ENCODE measurements at places on chromosomes 2 and 18.

DNA sequence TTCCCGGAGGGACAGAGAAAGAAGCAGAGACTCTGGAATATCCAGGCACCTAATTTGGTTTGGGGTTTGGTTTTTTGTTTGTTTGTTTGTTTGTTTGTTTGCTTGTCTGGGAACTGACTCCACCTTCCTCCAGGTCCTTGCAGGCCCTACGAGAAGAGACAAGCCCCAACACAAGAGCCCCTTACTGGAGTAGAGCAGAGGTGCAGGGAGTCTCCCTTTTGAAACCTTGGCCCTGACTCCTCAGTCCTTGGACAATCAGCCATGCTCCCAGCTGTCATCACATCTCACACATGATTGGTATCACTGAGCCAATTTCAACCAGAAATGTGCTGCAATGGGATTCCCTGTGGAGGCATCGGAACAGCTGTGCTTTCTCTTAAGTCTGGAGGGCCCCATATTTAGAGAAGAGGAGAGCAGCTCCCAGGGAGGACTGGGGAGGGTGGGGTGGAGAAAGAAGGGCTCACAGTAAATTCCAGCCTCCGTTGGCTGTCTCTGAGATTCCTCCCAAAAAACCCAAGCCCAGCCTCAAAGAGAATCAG lies 279.9 kb upstream of the NCKAP5 start:
- no peak for DNase-seq

GRCh38 chr2:239116456-239117246 lies 268.8 kb downstream of the TWIST2 start:
- DNase-seq: no peak

- no peak for DNase-seq
Observed at GRCh38 chr18:48913201-48913600, 37.6 kb downstream of the SMAD7 start.

- DNase-seq: no peak
Observed at GRCh38 chr2:135657806-135658582, 83.7 kb upstream of the UBXN4 start.

- DNase-seq: no peak
Observed at GRCh38 chr2:17878281-17879136, at the start of gene KCNS3. Gene KCNS3, plus strand, starts transcription at chr2:17878667. Its CDS starts 52,342 bp downstream, at chr2:17931009.

DNA sequence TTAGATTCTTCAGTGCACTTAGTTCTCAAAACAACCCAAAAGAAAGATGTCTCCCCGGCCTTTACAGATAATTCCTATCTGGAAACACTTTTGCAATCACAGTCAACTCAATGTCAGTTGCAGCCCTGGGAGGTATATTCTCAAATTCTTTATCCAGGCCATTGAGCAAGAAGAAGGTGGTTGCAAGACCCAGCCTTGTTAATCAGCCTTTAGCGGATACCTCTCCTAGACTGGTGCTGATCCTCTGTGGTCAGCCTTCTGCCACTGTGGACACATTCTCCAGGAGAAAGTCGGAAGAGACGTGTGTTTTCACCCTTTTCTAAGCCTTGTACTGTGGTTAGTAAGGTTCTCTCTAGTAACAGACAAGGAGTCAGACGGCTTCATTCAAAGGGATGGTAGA lies 7.8 kb upstream of the FZD7 start:
- DNase-seq: no peak

DNA sequence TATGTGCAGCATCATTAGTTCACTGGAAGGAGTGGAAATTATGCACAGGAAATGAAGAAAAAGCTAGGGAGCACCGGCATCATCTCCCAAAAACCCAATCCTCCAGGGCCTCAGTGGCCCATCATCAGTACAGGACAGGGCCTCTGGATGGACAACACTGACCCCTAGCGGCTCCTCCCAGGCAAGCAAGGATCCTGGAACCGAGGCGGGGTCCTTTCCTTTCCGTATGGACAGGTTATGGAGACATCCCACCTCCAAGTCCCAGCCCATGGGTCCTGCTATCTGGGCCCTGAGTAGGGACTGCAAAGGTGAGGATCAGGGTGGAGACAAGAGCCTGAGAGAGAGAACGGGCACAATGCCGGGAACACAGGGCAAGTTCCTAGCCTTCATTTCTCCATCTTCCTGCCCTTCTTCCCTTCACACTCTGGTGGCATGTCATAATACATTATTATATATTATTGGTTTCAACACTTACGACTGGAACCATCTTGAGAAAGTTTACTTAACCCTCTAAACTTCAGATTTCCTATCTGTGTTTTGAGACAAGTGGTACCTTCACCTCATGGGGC lies 68.2 kb downstream of the ZNF516 start:
- DNase-seq: no peak

DNA sequence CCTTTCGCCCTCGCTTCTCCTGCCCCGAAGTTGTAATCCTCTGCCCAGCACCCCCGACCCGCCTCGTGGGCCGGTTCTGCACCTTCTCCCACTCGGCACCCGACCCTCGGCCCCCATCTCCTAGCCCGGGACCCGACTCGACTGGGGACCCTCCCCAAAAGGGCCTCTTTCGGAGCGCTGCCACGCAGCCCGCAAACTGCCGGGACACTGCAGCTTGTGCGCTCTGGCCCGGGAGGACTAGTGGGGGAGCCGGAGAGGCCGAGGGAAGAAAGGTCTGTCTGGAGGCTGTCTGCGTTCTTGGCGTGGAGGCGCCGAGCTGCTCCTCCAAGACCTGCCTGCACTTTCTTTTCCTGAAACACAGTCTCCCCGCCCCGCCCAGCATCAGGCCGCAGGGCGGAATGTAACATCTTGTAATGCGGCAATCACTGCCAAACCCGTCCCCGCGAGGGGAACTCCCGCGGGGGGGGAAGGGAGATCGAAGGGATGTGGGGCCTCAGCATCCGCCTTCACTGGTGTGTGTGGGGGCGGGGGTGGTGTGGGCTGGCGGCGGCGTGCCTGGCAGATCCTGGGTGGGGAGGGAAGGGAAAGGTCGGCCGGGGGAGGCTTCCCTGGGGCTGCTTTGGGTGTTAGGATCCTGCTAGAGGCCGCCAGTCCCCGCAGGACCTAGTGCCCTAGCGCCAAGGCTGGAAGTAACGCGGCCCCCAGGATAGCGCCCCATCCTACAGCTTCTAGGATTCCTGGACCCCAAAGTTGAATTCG lies 7.4 kb downstream of the DLX2 start:
- DNase-seq: peak; percentile 67

DNA sequence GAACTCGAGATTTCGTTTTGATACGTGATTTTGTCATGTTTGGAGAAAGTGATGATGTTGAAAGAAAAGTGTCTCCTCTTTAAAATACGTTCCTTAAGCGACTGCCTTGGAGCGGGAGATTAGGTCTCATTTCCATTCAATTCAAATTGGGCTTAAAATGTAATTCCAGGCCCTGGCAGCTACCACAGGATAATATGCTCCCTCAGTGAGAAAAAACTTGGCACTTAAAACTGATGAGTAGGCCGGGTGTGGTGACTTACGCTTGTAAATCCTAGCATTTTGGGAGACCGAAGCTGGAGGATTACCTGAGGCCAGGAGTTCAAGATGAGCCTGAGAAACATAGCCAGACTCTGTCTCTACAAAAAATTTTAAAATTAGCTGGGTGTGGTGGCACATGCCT lies 146.3 kb upstream of the L3MBTL4 start:
- no peak for DNase-seq

DNA sequence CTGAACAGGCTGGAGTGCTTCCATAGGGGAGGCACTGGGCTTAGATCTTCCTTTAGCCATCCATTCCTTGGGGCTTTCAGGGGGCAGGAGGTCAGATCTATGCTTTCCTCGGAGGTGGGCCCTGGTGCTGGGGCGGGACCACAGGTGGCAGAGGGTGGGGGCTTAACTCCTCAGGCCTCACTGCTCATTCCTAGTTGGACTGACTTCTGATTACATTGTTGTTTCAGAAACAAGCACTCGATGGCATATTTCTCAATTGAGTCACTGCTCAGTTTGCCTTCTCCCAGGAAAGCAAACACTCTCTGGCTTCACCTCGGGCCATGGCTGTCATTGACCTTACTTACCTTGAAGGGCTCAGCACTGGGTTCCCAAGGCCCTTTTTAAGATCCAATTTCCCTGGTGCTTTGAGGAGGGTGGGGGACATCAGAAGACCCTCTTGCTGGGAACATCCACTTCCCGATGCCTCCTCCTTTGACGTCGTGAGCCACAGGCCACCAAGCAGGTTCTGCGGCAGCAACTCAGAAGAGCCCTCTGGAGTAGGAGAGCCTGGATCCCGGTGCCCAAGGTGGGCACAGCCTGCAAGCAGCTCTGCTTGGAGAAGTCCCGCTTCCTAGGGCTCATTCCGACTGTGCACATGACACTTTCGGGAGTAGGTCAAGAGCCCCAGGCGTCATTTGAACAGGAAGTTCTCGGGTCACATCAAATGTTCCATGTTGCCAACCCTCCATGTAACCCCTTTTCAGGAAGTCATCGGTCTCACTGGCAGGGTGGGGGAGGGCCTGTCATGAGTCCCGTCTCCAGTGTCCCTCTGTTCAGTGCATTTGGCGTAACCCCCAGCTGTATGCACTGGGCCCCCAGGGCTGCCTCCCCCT lies 40.6 kb downstream of the SDC1 start:
- DNase-seq: no peak

DNA sequence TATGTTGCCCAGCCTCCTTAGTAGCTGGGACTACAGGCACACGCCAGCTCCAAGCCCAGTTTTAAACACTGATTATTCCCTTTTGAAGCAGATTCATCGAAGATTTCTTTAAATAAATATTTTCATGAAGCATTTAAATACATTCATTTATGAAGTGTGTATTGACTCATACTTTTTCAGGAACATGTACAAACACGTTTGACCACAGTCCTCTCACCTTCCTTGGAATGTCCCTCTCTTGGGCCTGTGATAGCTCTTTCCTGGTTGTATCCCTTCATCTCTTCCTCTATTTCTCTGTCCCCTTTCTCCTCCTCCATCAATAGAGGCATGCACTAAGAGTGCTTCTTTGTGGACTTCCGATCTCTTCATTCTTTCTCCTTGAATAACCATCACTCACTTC lies 2.5 kb downstream of the PSTPIP2 start:
- no peak for DNase-seq

DNA sequence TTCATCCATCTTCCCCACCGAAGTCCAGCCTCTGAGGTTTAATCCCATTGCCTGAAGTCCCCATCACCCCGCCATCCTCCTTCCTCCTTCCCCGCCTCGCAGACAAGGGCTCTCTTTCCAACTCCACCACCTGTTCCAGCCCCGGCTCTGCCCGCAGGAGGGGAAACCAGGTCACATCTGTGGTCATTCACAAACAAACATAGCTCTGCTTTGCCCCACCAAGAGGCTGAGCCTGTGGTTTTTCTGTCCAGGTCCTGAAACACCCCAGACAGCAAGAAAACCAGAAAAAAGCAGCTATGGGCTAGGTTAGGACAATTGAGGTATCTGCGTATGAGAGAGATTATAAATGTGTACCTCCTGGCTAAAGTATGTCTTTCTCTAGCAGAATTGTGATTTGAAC lies 144.7 kb downstream of the GLI2 start:
- DNase-seq: no peak

Data from GOT3 (cell line).